T-helper 17 cell (primary cell): ENCODE measurements at places on chromosomes 2 and 18.

DNA sequence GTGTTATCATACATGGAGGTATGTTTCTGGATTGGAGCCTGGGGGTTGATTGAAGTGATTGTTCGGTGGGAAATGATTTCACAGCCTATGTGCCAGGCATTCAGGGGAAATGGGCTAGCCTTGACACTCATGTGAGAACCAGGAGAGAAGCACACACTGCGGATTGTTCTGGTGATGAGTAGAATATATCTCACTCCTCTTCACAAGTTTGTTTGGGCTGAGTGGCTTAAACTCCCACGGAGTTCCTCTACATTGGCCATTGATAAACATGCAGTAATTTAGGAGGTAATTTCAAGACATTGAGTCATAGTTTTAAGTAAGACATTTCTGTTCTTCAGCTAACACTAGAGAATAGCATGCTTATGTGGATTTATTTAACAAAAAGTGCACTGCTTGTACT, 498.9 kb upstream of the NETO1 start:
- DNase-seq = no peak

- no peak for DNase-seq
Observed at GRCh38 chr2:7523481-7524120, 606.4 kb downstream of the RNF144A start.

GRCh38 chr2:165815299-165816141, 21.5 kb upstream of the GALNT3 start:
- no peak for DNase-seq

DNA sequence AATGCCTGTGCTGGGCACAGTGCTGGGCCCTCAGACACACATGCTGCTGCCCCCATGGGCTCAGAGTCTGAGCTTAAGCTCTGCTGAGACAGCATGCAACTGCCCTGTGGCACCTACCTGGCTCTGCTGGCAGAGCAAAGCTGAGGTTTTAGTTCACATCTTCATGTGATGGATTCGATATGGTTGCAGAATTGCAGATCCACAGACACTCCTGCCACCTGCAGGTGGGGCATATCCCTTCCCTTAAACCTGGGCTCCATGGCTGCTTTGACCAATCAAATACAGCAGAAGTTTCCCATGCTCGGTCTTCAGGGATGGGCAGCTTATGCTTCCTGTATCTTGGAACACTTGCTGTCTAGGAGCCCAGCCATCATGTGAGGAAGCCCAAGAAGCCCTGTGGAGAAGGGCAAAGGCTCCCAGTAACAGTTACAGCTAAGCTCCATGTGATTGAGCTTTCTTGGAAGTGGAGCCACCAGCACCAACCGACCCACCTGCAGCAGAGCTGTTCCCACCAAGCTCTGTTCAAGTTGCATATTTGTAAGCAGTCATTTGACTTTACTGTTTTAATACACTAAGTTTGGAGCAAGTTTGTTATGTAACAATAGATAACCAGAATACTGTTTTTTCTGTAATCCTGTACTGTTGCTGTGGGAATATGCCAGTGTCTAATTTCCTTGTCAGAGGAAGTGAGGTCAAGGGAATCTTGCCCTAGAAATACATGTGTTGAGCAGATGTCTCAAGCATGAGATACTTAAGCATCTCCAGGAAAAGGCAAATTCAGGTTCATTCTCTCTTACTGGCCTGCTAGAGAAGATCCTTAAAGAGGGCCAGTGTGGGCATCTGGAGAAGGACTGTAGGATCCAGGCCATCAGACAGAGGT, 79.3 kb downstream of the SH3RF3 start:
- no peak for DNase-seq

DNA sequence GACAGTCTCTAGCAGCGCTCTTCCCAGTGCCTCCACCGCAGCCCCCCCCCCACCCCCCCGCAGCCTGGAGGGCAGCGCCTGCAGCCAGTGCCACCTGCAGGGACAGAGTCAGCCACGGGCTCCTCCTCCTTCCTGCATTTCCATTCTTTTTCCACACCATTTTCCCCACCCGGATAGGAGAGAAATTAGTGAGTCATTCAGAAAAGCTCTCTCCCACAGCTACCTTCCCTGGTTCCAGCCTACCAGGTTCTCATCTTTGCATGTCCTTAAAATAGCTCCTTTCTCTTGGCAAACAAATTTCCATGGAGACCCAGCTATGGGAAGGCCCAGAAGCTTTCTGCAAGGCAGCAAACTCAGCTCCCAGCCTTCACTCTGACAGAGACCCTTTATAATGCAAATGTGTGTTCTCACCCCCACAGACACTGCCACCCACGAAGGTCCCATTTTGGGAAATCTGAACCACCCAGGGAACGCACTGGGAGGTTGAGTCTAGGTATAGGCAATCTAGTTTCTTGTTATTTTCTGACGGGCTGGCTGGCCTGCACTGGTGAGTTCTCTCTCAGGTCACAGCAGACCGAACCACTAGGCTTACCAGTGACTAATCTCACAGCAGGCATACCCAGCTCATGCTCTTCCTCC, 41.8 kb upstream of the ATG16L1 start:
- no peak for DNase-seq

DNA sequence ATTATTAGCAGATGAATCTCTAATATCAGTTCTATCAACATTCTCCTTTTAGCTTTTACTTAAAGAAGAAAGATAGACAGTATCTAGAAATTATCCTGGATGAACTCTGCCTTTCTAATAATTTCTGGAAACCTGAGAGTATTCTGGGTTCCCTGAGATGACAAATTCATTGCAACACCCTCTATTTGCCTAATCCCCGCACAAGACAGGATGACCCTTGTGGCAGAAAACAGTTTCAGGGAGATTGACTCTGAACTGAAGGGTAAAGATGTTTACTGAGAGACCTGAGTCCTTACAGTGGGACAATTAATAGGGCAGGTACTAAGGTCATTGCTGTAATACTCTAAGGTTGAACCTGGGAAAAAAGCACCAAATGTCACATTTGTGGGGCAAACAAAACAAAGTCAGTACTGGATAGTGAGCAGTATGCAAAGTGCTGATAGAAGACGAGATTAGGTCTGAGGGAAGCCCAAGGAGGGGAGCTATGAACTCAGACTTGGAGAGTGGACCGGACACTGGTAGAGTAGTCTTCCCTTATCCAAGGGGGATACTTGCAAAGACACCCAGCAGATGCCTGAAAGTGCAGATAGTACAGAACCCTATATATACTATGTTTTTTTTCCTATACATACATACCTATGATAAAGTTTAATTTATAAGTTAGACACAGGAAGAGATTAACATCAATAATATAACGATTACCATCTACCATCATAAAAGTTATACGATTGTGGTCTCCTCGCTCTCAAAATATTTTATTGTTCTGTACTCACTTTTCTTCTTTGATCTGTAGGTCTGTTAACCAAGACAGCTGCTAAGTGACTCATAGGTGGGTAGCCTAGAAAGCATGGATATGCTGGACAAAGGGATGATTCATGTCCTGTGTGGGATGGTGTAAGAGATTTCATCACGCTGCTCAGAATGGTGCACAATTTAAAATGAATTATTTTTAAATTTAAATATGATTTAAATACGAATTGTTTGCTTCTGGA, 148.3 kb upstream of the KLHL14 start:
- DNase-seq = no peak
